ENCODE measurements at places on chromosomes 1 and 21.

DNA sequence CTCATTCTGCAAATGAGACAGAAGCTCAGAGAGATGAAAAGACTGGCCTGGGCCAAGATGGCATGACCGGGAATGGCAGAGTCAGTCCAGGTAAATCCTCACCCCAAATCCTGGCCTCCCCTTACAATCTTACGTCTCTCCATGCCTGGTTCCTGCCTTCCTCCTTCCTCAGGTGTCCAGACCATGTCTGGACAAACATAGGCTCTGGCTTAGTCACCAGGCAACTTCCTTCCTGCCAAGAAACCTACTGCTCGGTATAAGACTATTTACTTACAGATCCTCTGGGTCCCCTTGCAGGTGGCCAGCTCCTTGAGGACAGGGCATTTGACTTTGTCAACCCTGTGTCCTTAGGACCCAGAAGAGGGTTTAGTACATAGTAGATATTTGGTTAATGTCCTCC is 69.4 kb upstream of the ROR1 start:
- no peak for DNase-seq

- no peak for DNase-seq
These were observed 106.9 kb downstream of the SEC16B start for GRCh38 chr1:177862916-177863315.

DNA sequence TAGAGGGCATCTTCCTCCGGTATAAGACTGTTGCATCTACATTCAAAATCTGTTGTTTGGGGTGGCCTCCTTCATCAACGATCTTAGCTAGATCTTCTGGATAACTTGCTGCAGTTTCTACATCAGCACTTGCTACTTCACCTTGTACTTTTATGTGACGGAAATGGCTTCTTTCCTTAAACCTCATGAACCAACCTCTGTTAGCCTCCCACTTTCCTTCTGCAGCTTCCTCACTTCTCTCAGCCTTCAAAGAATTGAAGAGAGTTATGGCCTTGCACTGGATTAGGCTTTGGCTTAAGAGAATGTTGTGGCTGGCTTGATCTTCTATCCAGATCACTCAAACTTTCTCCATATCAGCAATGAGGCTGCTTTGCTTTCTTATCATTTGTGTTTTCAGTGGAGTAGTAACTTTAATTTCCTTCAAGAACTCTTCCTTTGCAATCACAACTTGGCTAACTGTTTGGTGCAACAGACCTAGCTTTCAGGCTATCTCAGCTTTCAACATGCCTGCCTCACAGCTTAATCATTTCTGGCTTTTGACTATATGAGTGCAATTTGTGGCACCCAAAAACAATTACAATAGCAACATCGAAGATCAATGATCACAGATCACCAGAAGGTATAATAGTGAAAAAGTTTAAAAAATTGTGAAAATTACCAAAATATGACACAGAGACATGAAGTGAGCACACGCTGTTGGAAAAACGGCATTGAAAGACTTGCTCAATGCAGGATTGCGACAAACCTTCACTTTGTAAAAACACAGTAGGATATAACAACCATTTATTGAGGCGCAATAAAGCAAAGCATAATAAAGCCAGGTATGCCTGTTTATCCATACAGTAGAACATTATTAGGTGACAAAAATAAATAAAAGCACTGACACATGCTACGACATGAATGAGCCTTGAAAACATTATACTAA is 56.7 kb upstream of the GFI1 start:
- DNase-seq: no peak

GRCh38 chr1:59609245-59609644 is 205.5 kb upstream of the HOOK1 start:
- no peak for DNase-seq

DNA sequence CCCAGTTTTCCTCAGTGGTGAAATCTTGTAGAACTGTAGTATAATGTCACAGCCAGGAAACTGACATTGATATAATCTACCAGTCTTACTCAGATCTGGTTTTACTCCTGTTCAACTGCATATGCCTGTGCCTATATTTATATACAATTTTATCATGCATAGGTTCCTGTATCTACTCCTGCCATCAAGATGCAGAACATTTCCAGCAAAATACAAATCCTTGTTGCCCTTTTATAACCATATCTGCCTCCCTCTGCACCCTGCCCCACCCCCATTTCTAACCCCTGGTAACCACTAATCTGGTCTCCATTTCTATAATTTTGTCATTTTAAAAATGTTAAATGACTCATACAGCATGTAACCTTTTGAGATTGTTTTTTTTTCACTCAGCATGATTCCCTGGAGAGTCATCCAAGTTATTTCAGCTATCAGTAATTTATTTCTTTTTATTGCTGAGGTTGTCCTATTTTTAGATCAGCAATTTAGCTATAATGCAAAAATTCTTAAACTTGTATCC is 8.1 kb downstream of the UTP25 start:
- no peak for DNase-seq
